Activated CD4-positive, alpha-beta T cell treated with anti-CD3 and anti-CD28 coated beads for 24 hours (primary cell): ENCODE measurements at places on chromosomes 4 and X.

- DNase-seq, result no peak
These were observed 209.3 kb downstream of the PTTG2 start for GRCh38 chr4:38169524-38169923.

DNA sequence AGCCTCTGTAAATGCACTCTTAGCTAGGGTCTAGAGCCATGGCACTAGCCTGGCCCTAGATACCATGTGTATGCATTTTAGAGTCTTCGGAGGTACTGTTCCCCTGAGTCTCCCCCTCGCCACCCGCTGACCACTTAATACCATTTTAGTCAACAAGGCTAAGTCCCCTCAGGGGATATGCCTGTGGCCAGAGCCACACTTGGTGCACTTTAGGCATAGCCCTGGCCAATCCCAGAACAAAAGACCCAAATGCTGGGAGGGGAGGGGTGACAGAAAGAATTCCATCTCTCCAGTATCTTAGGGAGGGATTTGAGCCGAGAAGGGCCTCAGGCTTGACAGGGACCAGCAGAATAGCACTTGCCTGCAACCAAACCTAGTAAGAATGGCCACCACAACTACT lies 28.6 kb upstream of the BCORL1 start:
- DNase-seq, result no peak

- DNase-seq, result no peak
These were observed 290.3 kb upstream of the LDB2 start for GRCh38 chr4:17188547-17189400.

DNA sequence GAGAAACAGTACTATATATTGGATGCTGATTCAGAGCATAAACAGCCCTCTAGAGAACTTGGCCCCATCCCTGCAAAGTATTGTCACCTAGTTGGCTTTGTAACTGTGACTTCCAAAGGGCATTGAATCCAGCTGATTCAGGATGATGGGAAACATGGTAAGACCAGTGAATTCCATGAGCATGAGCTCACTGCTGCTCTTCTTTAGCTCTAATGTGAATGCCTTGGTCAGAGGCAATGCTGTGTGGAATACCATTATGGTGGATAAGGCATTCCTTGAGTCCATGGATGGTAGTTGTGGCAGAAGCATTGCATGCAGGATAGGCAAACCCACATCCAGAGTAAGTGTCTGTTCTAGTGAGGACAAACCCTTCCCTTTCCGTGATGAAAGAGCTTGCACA lies 365.6 kb upstream of the EDA2R start:
- DNase-seq, result no peak

DNA sequence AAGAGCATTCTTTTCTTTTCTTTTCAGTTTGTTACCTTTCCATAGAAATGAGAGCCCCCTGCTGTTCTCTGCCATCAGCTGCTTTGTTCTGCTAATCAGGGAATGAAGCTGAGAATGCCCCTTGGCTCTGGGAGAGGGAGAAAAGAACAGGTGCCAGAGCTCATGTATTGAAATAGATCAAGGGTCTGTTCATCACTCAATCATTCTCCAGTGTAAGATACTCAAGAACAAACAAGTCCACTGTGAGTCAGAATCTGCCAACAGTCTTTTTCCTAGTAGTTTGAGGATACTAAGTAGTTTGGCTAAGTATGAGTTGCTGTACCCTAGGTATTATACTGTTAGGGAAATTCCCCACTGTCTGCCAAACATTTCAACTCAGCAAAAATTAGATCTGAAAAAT lies 144.3 kb downstream of the RTL3 start:
- DNase-seq, result peak; percentile 18

DNA sequence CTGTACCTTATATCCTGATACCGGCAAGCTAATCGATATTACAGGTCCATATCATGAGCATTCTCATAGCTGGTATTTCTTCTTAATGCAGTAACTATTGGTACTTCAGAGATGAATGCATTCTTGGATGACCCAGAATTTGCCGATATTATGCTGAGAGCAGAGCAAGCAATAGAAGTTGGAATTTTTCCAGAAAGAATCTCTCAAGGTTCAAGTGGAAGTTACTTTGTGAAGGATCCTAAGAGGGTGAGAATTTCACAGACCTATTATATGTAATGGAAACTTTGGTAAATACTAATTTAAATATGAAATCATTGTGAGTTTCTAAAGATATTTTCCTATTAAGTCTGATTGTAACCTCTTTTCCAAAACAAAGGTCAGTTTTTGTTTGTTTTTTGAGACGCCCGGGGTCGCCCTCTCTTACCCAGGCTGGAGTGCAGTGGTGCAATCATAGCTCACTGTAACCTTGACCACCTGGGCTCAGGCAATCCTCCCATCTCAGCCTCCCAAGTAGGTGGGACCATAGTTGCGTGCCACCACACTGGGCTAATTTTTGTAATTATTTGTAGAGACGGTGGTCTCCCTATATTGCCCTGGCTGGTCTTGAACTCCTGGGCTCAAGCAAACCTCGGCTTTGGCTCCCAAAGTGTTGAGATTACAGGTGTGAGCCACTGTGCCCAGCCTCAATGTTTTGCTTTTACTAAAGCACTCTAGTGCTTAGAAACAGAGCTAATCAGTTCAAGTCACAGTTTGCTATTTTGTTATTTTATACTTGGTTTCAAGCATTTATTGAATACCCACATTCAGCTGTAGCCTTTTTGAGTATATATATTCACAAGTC lies 18.6 kb downstream of the PI4K2B start:
- no peak for DNase-seq

DNA sequence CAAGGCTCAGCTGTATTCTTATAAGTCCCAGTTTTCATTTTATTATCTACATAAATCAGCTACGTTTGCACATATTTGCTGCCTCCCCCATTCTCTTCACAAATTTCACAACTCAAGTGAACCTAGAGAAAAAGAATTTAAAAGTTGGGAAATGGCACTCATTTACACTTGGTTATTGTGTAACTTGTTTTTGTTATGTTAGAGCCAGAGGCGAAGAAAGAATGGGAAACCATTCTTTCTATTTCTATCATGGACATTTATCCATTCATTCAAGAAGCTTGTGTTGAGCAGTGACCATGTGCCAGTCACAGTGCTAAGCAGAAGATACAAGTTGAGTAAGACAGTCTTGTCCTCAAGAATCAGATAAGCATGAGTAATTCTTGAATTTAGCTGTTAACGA lies 13.5 kb downstream of the LIAS start:
- DNase-seq, result no peak

DNA sequence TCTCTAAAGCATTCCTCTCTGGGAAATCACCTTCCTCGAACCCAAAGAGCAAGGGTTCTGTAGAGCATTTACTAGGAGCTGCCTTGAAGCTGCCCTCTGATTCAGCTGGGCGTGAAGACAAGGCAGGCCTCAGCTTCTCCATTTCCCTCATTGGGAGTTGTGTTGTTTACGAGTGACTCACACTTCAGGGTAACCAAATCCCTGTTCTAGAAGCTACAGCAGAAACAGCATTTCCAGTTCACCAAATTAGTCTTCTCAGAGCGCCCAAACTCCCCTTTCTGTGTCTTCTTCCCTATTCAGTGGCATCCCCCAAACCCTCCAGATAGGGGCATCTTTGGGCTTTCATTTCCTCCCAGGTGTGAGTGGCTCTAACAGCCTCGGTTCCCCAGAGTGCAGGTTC lies 863 bp upstream of the XPNPEP2 start:
- DNase-seq, result no peak

GRCh38 chrX:8242431-8243020 lies 71.5 kb upstream of the VCX2 start:
- DNase-seq, result no peak

- DNase-seq, result no peak
These were observed 12.2 kb downstream of the MTTP start for GRCh38 chr4:99586797-99587196.

DNA sequence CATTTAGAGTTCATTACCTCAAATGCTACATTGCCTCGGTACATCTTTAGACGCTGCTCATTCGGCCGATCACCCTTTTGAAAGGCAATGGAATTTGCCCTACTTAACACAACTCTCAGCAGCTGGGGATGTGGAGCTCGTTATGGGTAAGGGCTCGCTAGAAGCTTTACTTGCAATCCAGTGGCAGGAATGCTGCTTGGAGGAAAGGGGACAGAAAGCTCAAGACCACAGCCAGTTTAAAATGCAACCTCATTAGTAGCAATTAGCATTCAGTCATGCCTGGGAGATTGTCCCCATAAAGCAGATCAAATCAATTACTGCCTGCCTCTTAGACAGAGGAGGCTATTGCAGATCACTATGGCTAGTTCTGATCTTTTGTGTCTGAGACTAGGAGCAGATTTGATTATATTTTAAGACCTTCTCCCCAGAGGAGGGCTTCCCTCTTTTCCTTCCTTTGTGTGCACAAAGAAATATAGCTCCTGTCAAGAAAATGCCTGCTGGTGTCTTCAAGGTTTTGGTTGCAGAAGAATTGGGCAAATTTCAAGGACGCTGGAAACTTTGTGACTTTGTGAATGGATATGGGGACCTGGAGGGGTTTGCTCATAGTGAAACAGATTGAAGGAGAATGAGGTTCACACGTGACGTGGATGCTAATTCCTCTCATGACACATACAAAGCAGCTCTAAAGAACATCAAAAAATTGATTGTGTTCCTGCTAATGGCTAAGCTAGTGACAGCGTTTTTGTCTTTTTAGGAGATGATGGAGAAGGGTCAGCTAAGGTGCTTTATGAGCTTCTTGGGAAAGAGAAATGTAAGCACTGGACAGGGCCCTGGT lies 237.5 kb upstream of the GLRA2 start:
- DNase-seq, result no peak
